ENCODE measurements at places on chromosomes 12 and 14.

DNA sequence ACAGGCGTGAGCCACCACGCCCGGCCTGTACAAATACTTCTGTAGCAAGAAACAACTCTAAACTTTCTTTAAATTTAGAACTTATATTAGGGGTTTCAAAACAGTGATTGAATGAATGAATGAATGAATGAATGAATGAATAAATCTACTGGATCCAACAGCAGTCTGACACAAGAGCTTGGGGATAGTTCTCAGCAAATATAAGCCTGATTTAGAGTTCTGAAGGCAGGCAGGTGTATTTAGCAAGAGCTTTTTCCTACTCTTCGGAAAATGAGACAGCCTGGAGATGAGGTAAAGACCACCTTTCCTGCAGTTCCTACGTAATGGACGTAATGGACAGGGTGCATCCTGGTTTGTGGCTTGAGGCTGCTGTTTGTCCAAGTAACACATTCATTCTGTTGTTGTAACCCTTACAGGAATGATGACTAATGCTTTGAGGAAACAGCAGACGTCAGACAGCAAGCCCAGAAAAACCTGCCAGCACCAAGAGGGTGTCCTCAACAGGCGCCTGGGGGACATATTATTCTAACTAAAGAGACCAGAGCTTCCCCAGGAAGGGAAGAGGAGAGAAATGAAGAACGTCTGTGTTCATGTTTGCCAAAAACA lies 277.4 kb upstream of the SOX5 start:
- DNase-seq = no peak

GRCh38 chr14:58915646-58916045 lies 272.8 kb upstream of the DAAM1 start:
- DNase-seq = no peak

- DNase-seq = no peak
These were observed 122.2 kb downstream of the PDZRN4 start for GRCh38 chr12:41310367-41310766.

DNA sequence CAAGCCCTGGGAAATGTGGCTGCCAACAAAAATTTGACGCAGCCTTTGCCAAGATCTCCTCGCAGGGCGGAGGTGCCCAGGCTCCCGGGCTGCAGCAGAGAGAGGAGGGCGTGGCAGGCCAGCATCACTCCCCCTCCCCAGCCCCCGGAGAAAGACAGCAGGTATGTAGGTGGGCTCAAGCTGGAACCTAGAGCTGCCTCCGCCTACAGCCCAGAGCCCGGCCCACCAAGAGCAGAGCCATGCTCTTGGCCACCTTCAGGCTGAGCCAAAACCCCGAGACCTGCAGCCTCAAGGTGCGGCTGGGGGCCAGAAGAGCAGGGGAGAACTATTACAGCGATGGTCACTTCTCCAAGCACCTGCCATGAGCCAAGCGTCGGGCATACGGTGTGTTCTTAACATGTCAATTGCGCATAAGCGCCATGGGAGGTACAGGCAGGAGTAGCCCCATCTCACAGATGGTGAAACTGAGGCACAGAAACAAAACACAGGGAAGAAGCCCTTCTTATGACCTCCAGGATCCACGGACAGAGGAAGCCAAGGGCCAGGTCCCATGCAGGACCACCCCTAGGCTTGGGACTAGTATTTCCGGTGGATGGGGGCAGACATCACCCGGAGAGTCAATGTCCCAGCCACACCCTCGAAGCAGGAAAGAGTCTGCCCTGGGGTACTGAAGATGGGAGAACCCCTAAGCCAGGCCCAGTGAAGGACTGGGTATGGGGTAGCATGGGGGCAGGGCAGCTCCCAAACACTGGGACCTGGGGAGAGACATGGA lies 109.0 kb downstream of the NCOR2 start:
- DNase-seq = no peak

- DNase-seq = no peak
These were observed 924.8 kb downstream of the NRXN3 start for GRCh38 chr14:79094951-79095350.

- DNase-seq = no peak
These were observed 124.8 kb upstream of the WSCD2 start for GRCh38 chr12:108004319-108004718.

DNA sequence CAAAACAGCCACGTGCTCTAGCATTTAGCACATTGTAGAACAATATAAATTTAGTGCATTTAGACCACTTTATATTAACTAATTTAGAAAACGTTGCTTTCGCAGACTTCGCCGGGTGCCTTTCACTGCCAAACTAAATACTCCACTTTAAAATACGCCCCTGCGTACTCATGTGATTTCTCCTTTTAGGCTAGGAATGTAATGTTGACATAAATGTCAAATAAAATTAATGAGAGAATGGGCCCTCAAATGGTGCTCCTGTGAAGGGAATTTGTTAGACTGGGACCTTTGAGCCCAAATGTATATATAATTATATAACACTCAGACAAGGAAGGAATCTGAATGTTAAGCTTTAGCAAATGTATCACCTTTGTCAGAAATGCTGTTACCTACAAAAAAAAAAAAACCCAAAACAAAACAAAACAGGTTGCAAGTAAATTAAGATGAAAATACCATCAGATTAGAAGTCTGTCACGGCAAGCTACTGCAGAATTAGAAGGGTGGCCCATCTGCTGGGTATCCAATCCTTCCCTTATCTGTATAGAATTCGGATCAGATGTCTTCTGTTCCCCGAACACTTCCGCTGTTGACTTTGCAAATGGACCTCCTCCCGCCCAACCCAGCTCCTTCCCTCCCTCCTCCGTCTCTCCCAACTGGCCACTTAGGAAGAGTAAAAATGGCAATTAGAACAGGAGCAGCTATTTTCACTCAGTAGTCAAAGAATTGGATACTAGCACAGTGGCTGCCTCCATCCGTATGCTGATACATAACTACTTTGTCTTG lies 159.3 kb upstream of the FOXN3 start:
- no peak for DNase-seq

- DNase-seq = no peak
These were observed 101.5 kb upstream of the CCDC91 start for GRCh38 chr12:28088566-28089272.

DNA sequence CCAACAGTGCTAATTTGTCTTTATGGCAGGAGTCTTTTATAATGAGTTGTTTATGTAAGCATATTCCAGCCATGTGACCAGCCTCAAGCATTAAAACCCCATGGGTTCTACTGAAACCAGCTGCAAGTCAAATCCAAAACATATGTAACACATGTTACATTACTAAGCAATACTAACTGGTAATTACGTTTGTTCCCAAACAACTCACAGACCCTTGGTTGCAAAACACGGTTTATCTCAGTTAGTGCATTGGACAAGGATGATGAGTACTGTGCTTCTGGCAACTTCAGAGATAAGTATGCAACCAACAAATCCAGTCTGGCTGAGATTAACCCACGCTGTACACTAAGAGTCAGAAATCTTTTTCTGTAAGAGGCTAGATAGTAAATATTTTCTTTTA lies 110.1 kb upstream of the FAR2 start:
- DNase-seq = no peak

- DNase-seq = no peak
These were observed 2.2 kb downstream of the SCARB1 start for GRCh38 chr12:124861492-124861891.

DNA sequence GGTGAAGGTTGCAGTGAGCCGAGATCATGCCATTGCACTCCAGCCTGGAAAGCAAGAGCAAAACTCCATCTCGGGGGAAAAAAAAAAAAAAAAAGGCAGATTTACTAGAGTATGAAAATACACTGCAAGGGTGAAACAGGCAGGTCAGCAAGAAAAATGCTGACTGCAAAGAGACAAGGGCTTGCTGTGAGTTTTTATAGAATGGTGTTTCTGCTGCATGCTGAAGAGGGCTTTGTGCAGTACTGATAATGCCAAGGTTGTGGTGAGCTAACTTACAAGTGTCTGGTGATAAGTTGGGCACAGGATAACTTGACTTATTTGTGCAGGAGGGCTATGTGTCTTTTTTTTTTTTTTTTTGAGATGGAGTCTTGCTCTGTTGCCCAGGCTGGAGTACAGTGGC lies 25.9 kb upstream of the SRP54 start:
- no peak for DNase-seq

GRCh38 chr12:54736549-54736948 lies 88.4 kb upstream of the DCD start:
- no peak for DNase-seq

DNA sequence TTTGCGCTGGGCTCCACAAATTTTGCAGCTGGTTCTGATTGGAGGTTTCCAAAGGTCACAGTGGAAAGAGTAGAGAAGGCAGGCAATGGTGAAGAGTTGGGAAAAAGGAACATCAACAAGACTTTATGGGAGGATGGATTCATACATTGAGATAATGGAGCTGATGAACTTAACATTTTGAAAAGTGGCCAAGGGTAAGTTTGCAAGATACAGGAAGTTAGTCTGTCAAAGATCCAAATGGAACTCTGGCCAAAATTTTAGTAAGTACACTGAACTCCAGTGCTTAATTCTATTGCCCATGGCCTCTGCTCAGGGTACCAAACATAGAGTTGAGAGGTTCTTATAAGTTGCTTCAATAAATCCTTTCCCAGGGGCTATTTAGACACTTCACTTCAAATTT lies 15.6 kb downstream of the CCER1 start:
- no peak for DNase-seq

- no peak for DNase-seq
These were observed 74.4 kb downstream of the SLC24A4 start for GRCh38 chr14:92397150-92397952.

GRCh38 chr14:91021991-91022621 lies 38.3 kb downstream of the RPS6KA5 start:
- no peak for DNase-seq

- DNase-seq = no peak
These were observed 34.1 kb upstream of the ITPR2 start for GRCh38 chr12:26867080-26867479.

Data from stimulated activated CD8-positive, alpha-beta memory T cell treated with anti-CD3 and anti-CD28 coated beads, Interleukin-4, amount 100 ng/mL, for 4 hours (primary cell).